ENCODE measurements at places on chromosomes 3 and 15.

DNA sequence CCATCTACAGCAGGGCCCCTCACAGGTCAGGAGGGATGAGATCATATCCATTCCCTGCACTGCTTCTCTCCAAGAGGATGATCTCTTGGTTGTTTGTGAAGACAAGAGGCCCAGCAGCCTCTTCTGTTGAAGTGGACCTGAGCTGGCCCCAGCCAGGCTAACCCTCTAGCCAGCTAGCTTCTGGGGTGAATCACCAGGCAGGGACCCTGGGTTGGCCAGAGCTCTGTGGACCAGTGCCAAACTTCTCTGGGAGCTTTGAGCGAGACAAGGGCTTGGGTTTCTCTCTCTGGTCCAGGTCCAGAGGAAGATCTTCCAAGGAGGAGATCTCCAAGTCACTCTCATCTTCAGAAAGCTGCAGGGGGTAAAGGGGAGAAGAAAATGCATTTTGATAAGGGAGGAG lies 52.7 kb downstream of the CLDN18 start:
- H3K4me3 ChIP-seq, result no peak overlapping the region
- H3K27me3 ChIP-seq, result peaks cover 2% of the 10 kb centered on the region
- H3K36me3 ChIP-seq, result no peaks in the 10 kb centered on the region
- DNase-seq, result peak; percentile 15
- H3K27ac ChIP-seq, result no peak overlapping the region
- peaks cover 15% of the 10 kb centered on the region for H3K4me1 ChIP-seq

DNA sequence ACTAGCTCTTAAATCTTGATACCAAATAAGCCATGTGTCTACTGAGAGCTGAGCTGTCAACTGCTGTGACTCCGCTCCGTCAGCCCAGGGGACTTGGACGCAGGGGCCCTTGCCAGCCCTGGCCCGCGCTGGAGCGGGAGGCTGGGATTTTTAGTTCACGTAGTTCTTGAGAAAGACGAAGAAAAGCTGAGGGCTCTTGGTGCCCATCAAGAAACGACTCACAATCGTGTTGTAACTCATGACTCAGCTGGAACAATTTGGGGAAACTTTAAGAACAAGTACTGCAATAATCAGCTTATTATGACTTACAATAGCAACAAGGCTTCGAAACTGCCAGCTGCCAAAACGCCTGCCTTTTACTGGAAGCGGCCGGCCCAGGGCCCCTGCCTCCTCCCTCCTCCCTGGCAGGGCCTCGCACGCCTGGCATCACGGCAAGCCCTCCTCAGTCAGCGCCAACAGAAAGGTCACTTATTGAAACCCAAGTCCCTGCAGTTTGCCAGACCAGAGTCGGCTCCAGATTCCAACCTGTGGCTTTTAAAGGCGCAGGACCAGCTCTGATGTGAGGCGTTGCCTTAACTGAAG lies 60.3 kb downstream of the RGMA start:
- H3K27me3 ChIP-seq, result no peaks in the 10 kb centered on the region
- peaks cover 33% of the 10 kb centered on the region for H3K36me3 ChIP-seq
- DNase-seq, result no peak
- H3K27ac ChIP-seq, result peak overlapping the region; percentile 0
- no peak overlapping the region for H3K4me3 ChIP-seq

DNA sequence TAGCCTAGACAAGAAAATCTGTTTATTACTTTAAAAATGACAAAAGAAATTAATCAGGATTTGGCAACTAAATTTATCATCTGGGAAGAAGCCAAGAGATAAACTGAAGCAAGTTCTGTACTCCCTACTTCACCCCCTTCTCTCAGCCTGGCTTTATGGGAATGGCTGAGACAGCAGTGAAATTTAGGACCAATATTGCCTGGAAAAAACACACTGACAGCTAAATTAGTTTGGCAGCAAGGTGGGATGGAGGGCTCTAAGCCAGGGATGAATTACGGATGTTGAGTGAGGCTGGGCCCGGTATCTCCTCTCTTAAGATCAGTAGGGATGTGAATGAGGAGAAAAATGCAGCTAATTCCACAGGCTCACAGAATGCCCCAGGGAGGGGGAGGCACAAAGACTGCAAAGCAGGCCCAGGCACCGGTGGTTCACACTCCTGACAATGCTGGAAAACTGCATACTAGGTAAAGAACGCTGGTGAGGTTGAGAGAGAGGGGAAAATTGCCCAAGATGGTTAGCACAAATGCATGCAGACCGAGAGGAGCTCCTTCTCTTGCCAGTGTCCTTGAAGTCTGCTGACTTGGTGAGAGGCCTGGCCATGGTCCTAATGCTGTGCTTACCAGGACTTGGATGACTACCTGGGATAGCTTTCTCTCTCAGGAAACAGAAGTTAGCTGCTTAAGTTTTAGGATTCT lies 89.0 kb downstream of the WDR76 start:
- H3K27me3 ChIP-seq, result no peaks in the 10 kb centered on the region
- no peak overlapping the region for H3K4me3 ChIP-seq
- no peak overlapping the region for H3K27ac ChIP-seq
- DNase-seq, result no peak

- DNase-seq, result peak; percentile 24
- no peak overlapping the region for H3K27ac ChIP-seq
- H3K36me3 ChIP-seq, result peaks cover 10% of the 10 kb centered on the region
- no peaks in the 10 kb centered on the region for H3K27me3 ChIP-seq
- peaks cover 14% of the 10 kb centered on the region for H3K4me1 ChIP-seq
- no peak overlapping the region for H3K4me3 ChIP-seq
These were observed 58.1 kb downstream of the RSRC1 start for GRCh38 chr3:158167737-158168557.

Measured in activated CD8-positive, alpha-beta T cell treated with anti-CD3 and anti-CD28 coated beads, Interleukin-2, amount 10 ng/mL, durations not matched to agents 7 days and 5 days (primary cell).